IMR-90 (cell line): ENCODE measurements at places on chromosomes 2 and 18. TPM values are rescaled to one million over a fixed set of nuclear protein-coding genes. Genes with fewer than 3 reads are reported as not detected.

MYO5B gene
- total RNA-seq = 0.54 and 0.56 TPM in 2 replicates

C1QL2 gene
- total RNA-seq = not detected in 2 replicates

PTH2R gene
- under 0.01 TPM in 1 of 2 replicates, not detected in the other for total RNA-seq

MARCO gene
- total RNA-seq = not detected in 2 replicates

ATP6V1C2 gene
- not detected in 2 replicates for total RNA-seq

PSMD14 gene
- total RNA-seq = 110 and 191 TPM in 2 replicates

CNGA3 gene
- under 0.01 TPM in 1 of 2 replicates, not detected in the other for total RNA-seq

LYPD6 gene
- 0.90 and 1.4 TPM in 2 replicates for total RNA-seq

PIEZO2 gene
- total RNA-seq = 3.3 and 4.1 TPM in 2 replicates

IL1RN gene
- total RNA-seq = not detected in 2 replicates

DOK1 gene
- 12.2 and 15.4 TPM in 2 replicates for total RNA-seq
